ENCODE measurements at places on chromosomes 13 and 19.
A peak's percentile ranks its signal among the peaks of the same experiment; 100 is the strongest.

DNA sequence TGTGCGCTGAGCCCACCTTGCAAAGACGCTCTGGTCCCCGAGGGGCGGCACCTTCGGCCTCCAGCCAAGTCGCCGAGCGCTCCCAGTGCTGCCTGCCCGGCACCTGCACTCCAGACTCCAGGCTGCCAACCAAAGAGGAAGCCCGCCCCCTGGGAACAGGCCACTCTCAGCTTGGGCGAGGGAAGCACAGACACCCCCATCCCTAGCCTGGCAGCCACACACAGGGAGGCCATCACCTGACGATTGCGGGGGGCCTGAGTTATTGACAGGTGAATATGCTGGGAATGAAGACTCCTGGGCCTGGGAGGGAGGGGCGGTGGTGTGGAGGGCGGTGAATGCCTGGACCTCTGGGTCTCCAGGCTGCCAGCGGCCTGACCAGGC is 10.3 kb upstream of the ZNF492 start:
- no peak for DNase-seq

DNA sequence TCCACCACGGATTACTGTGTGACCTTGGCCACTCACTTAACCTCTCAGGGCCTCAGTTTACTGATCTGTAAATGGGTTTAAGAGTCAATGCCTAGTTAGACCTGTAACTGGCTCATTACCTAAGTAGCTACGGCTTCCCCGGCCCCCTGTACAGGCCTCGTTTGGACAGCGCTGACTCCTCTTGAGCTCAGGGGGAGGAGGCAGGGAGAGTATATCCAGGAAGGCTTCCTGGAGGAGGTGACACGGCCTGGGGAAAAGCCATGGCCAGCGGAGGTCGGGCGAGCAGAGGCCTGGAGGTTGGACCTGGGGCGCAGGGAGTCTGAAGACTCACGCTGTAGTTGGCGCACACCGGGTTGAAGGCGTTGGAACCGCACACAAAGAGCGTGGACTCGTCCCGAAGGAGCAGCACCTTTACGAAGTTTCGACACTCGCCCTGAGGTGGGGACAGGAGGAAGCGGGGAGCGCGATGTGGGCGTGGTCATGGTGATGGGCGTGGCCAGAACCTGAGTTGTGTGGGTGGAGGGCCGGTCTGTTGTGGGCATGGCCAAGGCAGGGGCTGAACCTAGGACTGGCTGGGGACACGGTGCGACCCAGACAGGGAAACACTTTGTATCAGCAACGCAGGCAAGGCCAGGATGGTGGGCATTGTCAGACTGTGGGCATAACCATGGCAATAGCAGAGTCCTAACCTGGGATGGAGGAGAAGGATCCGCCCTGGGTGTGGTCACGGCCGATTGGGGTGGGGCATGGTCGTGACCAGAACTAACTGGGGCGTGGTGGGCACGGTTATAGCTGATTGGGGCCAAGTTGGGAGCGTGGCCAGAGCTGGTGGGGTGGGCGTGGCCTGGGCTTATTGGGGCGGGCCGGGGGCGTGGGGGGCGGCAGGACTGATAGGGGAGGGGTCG is 3.6 kb downstream of the SEMA6B start:
- DNase-seq: no peak

DNA sequence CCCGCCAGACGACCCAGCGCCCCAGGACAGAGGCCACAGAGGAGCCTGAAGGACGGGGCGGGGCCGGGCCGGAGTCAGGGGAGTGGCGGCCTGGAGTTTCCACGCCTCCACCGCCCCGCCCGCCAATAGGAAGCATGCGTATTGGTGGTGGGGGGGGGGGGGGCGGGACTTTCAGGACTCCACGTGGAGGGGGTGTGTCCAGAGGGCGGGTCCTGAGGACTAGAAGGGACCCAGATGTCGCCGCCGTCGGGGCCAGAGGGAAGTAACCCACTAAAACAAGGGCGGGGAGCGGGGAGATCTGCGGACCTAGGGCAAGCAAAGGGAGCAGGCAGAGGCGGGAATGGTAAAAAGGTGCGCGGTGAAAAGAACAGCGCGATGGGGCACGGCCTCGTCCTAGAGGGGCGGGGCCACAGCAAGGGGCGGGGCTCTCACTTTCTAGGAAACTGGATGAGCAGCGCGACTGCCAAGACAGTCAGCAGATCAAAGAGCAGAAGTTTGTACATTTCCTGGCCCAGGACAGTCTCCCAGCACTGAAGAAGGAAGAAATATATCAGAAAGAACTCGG is 2.8 kb upstream of the LENG1 start:
- peak; percentile 91 for DNase-seq

GRCh38 chr19:29211562-29212355 is 1.2 kb downstream of the UQCRFS1 start:
- peak; percentile 11 for DNase-seq

DNA sequence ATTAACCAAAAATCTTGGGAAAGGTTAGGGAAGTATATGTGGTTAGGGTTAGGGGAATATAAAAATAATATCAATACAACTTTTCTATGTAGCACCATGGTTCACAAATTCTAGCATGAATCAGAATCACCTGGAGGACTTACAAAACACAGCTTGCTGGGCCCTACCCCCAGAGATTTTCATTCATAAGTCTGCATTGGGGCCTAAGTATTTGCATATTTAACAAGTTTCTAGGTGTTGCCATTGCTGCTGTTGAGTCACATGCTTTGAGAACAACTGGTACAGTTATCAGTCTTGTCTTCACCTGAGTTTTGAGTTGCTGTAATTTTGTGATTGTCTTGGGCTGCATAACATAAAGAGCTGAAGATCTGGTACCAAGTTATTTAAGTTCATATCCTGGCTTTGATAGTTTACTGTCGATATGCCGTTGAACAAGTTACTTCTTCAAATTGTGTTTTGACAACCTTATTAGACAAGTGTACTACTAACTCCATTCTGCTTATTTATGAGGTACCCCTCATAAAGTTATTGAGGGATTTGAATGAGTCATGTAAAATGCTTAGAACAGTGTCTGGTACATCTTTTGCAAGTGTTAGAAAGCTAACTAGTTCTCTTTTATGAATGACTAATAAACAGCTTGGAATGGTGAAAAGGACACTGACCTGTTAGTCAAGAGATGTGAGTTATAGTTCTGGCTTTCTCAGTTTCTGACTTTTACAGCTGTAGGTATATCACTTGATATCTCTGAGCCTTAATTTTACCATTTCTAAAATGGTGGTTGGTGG is 132.9 kb downstream of the PAN3 start:
- DNase-seq: no peak

DNA sequence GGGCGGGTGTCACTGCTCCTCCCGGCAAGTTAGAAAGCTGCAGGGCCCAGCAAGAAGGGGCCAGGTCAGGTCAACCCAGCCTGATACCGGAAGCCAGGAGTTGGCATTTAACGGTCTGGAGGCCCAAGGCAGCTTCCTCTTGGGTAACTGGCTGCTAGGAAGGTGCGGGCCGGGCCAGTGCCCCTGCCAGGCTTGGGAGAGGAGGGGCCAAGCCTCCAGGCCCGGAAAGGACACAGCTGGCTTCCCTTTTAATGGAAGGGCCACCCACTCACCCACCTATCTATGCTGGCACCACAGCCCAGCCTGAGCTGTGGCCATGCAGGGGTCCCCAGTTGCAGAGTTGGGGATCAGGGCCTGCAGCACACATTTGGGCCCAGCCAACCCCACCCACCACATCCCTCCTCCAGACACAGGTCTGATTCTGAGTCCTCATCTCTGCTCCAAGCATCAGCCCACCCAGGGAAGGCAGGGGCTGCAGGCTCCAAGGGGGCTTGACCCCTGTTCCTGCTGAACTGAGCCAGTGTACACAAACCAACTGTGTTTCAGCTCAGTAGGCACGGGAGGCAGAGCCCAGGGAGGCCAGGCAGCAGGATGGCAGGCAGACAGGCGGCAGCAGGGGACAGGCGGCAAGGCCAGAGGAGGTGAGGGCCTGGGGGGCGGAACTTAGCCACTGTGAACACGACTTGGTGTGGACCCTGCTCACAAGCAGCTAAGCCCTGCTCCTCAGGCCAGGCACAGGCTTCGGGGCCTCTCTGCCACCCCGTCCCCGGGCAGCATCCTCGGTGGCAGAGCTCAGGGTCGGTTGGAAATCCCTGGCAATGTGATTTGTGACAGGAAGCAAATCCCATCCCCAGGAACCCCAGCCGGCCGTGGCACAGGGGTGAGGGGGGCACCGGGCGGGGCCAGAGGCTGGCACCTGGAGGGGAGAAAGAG is 40.8 kb downstream of the ZSWIM4 start:
- DNase-seq: no peak

DNA sequence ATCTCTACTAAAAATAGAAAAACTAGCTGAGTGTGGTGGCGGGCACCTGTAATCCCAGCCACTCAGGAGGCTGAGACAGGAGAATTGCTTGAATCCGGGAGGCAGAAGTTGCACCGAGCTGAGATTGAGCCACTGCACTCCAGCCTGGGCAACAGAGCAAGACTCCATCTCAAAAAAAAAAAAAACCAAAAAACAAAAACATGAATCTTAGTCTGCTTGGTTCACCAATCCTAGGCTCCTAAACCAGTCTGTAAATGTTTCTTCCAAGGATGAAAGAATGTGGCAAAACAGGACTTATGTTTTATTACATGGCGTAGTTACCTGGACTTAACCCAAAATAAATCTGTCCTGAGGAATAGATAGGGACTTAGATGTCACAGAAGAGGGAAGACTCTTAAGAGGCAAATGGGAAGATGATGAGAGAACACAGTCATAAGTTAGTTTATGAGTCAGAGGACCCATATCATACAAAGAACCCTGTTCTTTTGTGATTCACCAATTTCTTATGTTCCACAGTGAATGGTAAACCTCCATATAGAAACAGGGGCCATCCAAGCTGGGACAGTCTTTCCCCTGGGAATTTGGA is 6.9 kb upstream of the FBXL3 start:
- DNase-seq: no peak

DNA sequence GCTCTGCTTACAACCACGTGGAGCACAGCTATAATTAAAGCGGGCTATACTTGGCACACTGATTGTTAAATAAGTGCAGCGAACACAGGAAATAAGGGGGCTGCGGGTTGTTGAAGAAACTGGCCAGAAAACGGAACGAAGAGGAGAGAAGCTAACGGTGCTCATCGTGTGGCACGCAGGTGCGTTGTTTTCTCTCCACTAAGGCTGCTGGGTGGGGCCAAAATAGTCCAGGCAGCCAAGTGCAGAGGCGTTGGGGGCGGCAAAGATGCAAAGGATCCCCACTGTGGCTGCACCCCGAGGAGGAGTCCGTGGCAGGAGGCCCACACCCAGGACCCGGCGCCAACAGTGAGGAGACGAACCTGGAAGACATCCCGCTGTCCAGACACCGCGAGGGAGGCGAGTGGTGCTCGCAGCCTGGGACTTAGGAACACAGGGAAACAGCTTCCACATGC is 8.1 kb upstream of the ARL11 start:
- DNase-seq: no peak

DNA sequence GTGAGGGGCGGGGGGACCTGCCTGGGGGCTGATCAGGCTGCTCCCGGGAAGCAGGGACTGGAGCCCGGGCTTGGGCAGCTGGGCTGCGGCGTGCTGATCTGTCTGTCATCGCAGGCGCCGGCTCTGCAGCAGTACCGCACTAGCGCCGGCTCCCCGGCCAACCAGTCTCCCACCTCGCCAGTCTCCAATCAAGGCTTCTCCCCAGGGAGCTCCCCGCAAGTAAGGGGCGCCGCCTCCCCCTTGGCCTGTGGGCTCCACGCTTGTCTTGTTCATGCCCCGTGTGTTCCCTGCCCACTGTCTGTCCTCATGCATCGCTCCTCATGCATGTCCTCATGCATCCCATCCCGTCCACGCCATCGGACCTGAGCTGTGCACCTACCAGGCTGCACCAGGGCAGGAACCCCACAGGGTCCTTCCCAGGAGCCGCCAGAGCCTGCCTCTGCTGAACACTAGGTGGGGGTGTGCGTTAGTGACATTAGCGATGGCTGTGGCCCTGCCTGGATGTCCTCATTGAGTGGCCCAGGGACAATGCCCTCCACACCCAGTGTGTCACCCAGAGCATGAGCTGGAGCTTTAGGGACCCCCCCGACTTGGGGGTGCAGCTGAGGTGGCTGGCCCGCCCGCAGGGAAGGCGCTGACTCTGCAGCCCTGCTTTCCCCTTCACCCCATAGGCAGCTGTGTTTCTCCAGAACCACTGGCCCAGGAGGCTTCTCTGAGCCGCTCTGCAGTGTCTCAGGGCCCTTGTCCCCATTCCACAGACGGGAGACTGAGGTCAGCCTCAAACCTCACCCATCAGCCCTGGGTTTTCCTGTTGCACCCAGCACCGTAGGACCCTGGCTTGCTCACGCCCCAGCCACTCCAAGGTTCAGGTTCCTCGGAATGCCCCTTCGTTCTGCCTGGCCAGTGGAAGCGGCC is 19.5 kb downstream of the COMP start:
- DNase-seq: no peak

GRCh38 chr13:64078025-64078424 is 2662.4 kb upstream of the PCDH20 start:
- no peak for DNase-seq

- no peak for DNase-seq
Measured at GRCh38 chr19:32676895-32677359, 1.3 kb downstream of the RGS9BP start.

DNA sequence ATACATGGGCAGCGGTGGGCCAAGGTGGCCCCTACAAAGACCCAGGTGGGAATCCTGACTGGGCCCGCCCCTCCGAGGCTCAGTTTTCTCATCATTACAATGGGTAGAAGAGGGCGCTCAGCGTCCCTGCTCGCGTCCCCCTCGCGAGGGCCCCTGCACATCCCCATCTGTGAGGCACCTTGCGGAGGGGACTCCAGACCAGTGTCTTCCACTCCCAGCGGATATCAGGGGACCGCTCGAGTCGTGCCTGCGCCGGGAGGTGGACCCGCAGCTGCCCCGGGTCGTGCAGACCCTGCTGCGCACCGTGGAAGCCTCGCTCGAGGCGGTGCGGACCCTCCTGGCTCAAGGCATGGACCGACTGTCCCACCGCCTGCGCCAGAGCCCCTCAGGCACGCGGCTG is 15.3 kb upstream of the COLGALT1 start:
- no peak for DNase-seq

DNA sequence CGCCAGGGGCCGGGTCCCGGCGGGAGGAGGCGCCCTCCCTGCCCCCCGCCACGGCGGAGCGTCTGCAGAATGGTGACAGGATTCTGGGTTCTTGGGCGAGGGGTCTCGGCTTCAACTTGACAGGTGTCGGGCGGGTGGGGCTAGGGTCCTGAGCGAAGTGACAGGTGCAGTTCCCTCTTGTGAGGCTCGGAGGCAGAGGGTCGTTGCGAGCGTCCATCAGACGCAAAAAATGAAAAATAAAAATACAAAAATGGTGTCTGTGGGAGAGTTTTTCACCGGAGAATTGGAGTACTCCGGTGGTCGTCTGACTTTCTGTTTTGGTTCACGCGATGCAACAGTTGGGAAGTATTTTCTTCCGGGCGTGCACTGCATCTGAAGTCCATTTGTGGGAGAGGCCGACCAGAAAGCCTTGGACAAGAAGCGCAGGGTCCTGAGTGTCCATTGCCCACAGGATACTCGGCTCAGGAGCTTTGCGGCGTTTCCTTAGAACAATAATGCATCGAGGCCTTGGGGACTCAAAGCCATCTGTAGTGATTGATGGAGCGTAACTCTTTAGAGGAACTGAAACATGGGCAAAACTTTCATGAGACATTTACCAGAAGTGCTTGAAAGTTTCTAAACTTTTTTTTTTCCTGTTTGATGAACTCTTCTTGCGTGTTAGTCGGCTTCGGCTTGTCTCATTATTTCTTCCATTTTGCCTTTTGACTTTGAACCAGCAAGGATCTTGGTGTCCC is 759 bp downstream of the RB1 start:
- DNase-seq: peak; percentile 79

All from GM03348 (cell line).